Activated T-helper 2 cell treated with anti-CD3 and anti-CD28 coated beads, Interferon-gamma antibody, Interleukin-2, Interleukin-4, amounts not matched to agents 10 μg/mL and 5 μg/mL and 100 μg/mL, durations not matched to agents 14 hours and 24 hours and 36 hours (primary cell): ENCODE measurements at places on chromosomes 5 and 9. TPM values are rescaled to one million over a fixed set of nuclear protein-coding genes. Genes with fewer than 3 reads are reported as not detected.

DNA sequence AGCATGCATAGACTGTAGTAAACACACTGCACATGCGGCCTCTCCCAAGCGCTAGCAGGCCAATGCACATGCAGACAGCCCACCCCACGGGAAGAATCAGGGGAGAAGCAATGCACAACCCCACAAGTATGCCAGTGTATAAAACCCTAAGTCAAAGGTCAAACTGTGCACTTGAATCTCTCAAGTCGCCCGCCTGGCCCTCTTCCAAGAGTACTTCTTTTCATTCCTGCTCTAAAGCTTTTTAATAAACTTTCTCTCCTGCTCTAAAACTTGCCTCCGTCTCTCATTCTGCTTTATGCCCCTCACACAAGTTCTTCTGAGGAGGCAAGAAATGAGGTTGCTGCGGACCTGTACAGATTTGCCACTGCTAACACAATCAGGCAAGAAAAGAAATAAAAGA lies 50.4 kb downstream of the PTPDC1 start:
- DNase-seq = no peak

- DNase-seq = no peak
Observed at GRCh38 chr9:76707510-76707909, 56.7 kb upstream of the PCA3 start.

DNA sequence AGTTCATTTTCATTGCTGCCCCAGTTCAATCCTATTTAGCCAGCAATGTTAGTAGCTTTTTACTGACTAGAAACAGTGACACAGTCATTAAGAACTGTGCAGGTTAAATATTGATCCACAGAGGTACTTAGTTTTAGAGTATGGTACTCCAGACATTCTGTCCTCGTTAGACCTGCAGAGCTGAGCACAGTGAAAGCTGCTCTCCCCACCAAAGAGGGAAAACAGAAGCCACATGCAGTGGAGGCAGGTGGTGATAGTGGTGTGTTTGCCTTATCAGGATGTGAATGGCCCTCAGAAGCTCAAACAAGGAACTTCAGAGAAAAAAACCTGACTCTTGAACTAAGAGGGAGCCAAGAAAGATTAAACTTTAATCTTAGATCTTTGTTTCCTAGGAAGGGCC lies 75.5 kb downstream of the UNC13B start:
- no peak for DNase-seq

GRCh38 chr5:61632064-61632463 lies 300.0 kb downstream of the ZSWIM6 start:
- no peak for DNase-seq

GRCh38 chr5:6861667-6862066 lies 148.4 kb downstream of the TENT4A start:
- DNase-seq = no peak

DNA sequence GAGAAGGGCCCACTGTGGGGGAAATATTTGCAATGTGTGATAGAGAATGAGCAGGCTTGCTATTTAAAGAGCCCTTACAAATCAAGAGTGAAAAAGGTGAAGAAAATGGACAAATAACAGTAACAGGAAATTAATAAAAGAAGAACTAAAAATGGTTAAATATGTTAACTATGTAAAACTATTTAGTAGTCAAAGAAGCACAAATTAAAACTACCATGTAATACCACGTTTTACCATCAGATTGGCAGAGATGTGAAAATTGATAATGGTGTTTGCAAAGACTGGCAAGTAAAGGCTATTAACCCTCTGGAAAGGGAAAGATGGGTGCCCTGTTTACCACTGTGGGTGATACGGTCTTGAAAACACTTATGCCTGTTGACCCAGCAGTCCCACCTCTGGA lies 23.2 kb upstream of the GRHPR start:
- DNase-seq = no peak

DNA sequence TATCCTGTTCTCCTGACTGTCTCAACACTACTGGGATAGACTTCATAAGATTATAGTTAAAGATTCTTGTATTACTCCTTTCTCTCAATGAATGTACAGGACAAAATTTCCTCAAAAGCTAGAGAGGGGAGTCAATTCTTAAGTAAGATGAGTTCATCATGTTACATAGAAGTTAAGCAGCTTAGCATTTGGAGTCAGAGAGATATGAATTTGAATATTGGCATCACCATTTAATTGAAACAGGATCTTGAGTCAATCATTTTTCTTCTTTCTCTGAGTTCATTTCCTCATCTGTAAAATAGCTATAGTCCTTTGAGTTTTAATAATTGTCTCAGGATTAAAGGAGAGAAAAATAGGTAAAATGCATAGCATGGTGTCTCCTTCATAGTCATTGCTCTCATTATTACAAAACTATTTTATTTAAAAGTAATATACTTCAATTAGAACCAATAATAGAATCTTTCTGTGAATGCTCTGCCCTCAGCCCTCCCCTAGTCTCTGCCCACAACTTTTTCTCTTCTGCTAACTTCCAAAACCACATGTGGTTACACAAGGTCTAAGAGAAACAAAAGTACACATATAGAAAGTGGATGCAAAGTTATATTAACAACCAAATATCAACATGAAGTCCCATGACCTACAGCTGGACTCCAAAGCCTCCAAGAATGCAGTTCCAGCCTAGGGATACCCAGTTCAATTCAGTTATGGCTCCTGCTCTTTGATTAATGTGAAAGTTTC lies 265.6 kb downstream of the TLE1 start:
- no peak for DNase-seq

DNA sequence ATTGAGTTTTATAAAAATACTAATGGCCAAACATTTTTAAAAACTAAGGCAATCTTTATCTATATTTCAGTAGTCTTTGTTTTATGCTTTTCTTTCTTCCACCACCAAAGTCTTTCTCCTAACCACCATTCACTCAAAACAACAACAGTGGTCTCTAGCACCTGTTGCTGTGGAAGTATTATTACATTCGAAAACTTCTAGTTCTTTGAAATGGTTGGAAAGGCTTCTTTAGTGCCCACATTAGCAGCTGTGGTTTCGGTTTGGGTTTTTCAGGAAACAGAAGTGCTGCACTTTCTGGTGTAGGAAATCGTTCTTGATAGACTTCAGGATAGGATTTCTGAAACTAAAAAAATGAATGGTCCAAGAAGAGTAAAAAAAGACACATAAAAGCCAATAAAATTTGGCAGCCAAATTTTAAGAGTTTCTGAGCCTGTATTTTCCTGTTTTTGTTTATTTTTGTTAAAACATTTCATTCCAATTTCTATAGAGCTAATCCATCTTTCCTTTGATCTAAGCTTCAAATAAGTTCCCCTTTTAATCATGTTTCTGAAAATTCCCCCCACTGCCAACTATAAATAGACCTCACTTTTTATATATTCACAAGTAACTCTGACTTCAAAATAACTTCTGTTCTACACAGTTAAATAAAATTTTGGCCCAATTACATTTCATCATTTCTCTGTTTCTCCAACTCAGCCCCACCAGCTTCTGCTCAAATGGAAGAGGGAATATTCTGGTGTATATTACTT lies 102.2 kb downstream of the DEPDC1B start:
- peak; percentile 20 for DNase-seq

DNA sequence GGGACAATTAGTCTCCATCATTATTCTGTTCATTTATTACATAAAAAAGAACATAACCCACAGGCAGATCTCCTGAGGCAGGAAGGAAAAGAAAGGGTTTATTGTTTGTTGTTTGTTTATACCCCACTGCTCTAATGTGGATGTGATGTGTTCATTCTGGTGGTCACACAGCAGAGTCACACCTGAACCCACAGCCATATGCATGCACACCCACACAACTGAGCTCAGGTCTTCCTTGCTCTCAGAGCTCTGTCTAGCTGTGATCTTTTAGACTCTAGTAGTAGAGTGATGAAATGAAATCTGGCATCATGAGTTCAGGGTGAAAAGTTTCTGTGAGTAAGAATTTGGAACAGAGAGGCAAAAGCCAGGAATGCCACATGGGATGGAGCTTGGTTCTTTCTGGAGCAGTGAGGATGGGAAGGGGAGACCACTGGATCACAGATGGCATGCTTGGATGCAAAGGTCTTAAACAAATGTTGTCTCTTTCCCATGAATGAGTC lies 227.0 kb downstream of the PAPPA start:
- DNase-seq = no peak

DNA sequence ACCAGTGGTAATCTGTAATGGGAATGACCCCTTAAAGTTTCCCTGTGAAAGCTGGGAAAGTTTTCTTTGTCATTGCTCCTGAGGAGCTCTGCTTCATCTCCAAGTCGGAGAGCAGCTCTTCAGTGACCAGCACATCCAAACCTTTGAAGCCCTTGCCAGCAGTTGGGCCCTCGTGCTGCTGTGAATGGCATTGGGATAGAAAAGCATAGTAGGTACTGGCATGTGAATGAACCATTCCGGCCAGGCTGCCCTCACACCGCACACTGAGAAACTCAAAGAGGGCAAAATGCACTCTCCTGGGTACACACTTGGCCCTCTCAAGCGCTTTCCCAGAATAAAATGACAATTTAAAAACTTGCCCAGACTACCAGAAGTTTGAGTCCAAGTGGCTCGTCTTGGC lies 1135.0 kb upstream of the WWC1 start:
- no peak for DNase-seq

GRCh38 chr5:100898504-100899346 lies 4.4 kb downstream of the ST8SIA4 start:
- DNase-seq = no peak

- DNase-seq = no peak
Observed at GRCh38 chr9:127519301-127520166, 68.2 kb downstream of the LRSAM1 start.

DNA sequence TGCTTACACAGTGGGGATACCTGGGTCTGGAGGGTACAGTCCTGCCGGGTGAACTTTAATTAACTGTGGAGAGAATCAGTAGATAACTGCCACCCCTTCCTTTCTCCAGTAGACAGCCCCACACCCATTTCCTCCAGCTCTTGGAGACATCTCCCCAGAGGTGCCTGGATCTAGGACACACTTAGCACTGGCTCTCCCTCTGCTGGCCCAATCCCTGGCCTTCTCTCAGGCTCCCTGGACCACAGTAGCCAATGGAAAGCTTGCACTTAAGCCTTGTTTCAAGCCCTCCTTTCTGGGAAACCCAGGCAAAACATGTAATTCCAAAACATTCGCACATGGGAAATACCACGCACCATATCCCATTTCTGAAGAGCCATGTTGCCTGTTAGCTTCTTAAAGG lies 169.2 kb upstream of the GAS1 start:
- DNase-seq = no peak

GRCh38 chr9:80995759-80996158 lies 693.6 kb downstream of the TLE1 start:
- no peak for DNase-seq

- DNase-seq = no peak
Observed at GRCh38 chr5:149611326-149611725, 30.0 kb downstream of the ARHGEF37 start.

GRCh38 chr9:71819115-71819739 lies 50.9 kb upstream of the CEMIP2 start:
- no peak for DNase-seq

DNA sequence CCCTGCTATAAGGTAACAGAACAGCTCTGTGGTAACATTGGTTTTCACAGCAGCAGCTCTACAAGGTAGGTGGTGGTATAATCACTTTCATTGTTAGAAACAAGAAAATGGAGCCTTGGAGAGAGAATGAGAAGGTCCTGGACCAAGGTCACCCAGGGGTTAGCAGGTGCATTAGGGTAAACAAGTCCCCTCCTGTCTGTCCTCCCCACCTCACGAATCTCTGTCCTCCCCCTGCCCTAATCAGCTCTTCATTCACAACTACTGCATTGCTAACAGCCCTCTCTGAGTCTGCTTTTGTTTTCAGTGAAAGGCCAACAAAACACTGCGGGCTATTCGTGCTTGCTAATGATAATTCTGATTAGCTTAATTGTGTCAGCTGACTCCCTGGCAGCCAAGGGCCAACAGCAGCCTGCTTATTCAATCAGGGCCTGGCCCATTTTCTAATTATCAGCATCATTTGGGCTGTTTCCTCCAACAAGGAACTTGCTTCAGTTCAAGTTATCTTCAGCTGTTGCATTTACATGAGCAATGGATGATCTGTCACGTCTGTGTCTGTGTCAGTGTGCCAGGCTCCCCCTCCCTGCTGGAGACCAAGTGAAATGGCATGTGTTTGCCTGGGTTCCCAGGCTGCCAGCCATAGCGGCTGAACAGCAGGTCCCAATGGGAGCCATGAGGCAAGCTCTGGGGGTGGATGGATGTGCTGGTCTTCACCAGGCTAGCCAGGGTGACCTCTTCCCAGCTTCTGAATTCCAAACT lies 56.7 kb upstream of the EQTN start:
- no peak for DNase-seq

DNA sequence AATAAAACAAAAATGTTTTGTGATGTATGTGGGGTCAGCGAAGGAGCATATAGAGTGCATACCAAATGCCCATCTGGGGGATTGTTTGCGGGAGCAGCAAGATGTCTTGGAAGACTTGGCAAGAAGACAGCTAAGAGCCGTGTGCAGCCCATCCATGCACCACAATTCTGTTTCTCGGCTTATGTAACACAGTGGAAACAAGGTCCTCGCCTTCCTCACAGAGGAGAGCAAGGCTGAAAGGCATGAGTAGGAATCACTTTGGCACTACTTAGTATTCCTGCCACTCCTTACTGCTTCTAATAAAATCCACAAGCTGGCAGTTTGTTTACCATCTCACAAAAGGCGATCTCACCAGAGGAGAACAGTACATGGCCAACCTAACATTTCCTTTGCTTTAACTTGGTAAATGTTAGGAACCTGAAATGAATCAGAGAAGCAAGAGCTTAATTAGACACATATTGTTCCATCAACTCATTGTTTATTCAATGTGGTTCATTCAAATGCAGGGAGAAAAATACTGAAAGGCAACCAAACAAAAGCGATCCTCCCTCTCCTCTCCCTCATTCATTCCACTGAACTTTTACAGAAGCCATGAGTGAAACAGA lies 648.1 kb downstream of the ACTL7B start:
- DNase-seq = no peak

DNA sequence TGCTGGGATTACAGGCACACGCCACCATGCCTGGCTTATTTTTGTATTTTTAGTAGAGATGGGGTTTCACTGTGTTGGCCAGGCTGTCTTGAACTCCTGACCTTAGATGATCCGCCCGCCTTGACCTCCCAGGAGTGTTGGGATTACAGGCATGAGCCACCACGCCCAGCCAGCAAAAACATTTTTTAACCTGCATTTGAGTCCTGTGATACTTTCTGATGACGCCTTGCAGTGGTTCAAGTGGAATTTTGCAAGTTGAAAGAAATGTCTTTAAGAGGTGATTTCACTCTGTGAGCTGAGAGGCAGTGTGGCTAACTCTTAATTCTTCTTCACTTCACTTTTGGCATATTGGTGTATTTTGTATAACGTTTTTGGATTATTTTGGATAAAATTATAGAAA lies 9.1 kb downstream of the ANP32B start:
- DNase-seq = no peak

DNA sequence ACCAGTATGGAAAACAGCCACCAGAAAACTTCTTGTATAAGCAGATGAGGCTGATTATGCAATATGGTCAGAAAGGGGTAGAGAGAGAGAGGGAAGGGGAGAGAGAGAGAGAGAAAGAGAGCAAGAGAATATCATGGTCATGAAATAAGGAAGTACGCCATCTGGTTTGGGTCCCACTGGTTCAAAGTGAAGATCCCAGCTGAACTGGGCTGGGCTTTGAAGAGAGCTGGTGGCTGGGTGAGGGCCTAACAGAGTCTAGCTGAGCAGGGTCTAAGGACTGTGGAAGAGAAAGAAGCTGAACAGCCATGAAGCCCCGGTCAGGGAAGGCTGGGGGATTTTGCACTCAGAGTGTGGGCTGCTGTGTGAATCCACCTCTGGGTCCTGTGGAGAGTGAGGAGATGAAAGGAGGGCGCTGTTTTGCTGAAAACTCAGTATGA lies 14.6 kb downstream of the TRIM14 start:
- DNase-seq = no peak

FOXD4L6 gene
- 0.18 TPM in 1 of 2 replicates, not detected in the other for total RNA-seq

WDR38 gene
- total RNA-seq = not detected in 2 replicates

SLC23A1 gene
- total RNA-seq = 2.1 and 4.2 TPM in 2 replicates

PCDHGA1 gene
- 0.09 and 0.14 TPM in 2 replicates for total RNA-seq

GAPT gene
- total RNA-seq = not detected in 2 replicates

GMCL2 gene
- total RNA-seq = not detected in 2 replicates
